ENCODE measurements at places on chromosomes 6 and 20.

GRCh38 chr6:47209632-47210031 is 100.1 kb downstream of the TNFRSF21 start:
- no peak for DNase-seq

DNA sequence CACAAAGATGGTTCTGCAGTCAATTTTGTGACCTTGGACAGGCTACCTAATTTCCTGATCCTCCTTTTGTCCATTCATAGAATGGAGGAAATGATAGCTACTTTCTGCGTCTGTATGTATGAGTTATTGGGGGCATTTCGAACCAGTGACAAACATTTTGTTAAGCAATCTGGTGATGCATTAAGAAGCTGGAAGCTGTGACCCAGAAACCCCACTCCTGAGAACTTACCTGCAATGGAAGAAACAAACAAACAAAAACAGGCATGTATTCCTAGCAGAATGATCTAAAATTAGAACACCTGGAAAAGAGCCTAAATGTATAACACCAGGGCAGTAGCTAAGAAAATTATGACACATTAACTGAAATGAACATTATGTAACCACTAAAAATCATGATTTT is 33.4 kb upstream of the PRND start:
- no peak for DNase-seq

GRCh38 chr6:150883521-150883920 is 18.0 kb downstream of the MTHFD1L start:
- no peak for DNase-seq

DNA sequence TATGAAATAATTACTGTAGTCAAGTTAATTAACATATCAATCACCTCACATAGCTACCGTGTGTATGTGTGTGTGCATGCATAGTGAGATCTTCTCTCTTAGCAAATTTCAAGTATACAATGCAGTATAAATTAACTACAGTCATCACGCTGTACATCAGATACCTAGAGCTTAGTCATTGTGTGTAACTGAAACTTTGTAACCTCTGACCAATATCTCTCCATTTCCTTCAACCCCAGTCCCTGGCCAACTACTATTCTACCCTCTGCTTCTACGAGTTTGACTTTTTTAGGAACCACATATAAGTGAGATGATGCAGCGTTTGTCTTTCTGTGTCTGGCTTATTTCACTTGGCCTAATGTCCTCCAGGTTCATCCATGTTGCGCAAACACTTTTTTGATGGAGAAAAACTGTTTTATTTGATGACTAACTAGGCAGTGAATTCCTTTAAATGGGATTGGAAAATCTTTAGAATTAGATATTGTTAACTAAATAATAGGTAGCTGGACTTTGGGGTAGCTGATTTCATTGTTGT is 459.5 kb downstream of the DHX35 start:
- DNase-seq, result no peak

DNA sequence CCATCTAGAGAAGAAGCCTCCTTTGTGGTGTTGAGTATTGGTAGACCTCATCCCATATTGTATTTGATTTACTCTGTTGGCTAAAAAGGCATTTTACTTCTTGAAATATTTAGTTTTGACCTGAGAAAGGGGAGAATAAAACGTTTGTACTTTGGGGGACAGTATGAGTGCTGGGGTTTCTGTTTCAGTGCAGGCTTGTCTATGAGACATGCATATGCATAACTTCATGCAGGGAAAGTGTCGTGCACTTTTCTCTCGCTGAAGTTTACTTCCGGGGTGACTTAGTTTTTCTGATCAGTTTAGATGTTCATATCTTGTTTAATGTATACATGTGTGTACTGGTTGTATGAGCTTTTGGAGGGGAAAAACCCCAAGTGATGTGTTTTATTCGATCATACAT is 59.5 kb downstream of the UTRN start:
- DNase-seq, result no peak

DNA sequence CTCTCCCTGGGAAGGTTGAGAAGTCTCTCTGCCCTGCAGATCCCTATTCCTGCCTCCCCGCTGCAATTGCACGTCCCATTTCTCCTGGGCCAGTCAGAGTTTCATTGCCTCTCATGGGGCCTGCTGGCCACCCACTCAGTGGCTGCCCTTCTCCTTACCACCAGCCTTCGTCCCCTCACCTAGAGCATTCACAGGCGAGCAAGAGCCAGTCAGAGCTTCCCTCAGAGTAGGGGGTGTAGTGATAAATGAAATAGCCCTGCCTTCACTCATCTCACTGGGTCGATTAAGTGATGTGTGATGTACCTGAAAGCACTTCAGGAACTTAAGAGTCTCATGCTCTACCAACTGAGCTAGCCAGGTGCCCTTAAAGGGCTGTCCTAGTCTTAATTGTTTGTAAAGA is 52.0 kb upstream of the FANCE start:
- no peak for DNase-seq

DNA sequence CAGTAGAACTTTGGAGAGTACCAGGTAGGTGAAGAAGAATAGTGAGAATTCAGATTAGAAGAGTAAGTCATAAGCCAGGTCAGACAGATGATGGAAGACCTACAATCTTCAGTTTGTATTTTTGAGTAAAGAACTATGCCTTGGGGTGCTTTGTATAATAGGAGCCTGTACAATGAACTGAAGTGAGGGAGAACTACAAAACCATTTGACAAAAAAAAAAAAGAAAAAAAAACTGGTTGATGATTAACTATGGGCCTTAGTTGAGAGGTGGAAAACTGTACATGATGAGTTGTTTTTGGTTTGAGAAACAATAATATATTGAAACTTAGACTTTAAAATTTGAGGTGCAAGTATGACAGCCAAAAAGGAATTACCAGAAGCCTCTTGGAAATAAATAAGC is 25.7 kb downstream of the VTA1 start:
- no peak for DNase-seq

DNA sequence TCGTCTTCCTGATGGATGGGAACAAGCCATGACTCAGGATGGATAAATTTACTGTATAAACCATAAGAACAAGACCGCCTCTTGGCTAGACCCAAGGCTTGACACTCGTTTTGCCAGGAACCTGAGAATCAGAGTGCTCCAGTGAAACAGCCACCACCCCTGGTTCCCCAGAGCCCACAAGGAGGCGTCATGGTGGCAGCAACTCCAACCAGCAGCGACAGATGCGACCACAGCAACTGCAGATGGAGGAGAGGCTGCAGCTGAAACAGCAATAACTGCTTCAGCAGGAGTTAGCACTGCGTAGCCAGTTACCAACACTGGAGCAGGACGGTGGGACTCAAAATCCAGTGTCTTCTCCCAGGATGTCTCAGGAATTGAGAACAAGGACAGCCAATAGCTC is 100.9 kb upstream of the SAMD5 start:
- DNase-seq, result no peak

GRCh38 chr6:37691904-37692806 is 5.5 kb downstream of the MDGA1 start:
- DNase-seq, result peak; percentile 33

GRCh38 chr6:37126493-37126958 is 43.4 kb upstream of the PIM1 start:
- no peak for DNase-seq

- no peak for DNase-seq
Measured at GRCh38 chr6:80640176-80640575, 533.7 kb downstream of the BCKDHB start.

GRCh38 chr6:19731282-19731681 is 105.9 kb upstream of the ID4 start:
- DNase-seq, result no peak

DNA sequence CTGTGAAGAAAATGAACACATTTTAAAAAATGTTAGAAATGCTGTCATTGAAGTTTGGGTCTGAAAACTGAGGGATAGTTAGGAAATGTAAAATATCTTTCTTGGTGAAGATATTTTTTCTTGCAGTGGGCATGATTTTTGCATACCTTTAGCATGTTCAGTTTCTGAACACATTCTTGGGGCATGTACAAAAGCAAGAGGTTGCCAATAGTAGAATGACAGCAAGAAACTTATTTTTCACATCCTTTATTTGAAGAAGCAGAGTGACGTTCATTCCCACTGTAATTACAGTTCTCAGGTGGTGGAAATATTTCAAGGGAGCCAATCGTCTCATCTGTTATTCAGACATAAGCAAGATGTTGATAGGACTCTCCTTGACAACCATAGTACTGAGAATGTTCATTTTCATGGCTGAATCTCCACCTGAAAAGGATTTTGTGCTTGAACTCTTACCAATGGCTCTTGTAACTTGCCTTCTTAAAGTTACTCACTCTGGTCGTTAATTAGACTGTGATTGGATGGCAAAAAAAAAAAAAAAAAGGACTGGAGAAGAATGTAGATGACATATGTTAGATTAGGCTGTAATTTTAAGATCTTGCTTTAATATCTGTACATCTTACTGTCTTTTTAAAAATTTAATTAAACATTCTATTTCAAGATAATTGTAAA is 74.4 kb downstream of the DOK5 start:
- no peak for DNase-seq

- no peak for DNase-seq
Measured at GRCh38 chr6:116500969-116501433, 10.4 kb upstream of the CALHM5 start.

- DNase-seq, result no peak
Measured at GRCh38 chr6:56004426-56004825, 129.0 kb upstream of the BMP5 start.

DNA sequence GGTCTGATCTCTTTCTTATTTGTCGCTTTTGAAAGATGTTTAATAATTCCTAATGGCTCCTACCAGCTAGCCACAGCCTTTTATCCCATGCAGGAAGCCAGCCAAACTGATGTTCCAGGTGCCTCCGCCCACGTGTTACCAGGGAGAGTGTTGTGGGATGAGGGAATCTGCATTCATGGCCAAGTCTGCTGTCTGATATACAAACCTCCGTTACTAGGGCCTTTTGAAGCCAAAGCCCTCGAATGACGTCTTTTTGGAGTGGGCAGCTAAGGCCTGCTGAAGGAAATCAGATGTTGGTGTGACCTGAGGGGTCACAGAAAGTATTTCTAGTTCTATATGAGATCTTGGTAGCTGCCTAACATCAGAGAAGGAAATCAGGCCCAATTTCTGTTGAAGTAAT is 21.3 kb downstream of the STK35 start:
- no peak for DNase-seq

GRCh38 chr6:71489736-71490135 is 201.1 kb downstream of the OGFRL1 start:
- DNase-seq, result no peak

GRCh38 chr20:25073544-25073943 is 8.4 kb downstream of the VSX1 start:
- DNase-seq, result no peak

DNA sequence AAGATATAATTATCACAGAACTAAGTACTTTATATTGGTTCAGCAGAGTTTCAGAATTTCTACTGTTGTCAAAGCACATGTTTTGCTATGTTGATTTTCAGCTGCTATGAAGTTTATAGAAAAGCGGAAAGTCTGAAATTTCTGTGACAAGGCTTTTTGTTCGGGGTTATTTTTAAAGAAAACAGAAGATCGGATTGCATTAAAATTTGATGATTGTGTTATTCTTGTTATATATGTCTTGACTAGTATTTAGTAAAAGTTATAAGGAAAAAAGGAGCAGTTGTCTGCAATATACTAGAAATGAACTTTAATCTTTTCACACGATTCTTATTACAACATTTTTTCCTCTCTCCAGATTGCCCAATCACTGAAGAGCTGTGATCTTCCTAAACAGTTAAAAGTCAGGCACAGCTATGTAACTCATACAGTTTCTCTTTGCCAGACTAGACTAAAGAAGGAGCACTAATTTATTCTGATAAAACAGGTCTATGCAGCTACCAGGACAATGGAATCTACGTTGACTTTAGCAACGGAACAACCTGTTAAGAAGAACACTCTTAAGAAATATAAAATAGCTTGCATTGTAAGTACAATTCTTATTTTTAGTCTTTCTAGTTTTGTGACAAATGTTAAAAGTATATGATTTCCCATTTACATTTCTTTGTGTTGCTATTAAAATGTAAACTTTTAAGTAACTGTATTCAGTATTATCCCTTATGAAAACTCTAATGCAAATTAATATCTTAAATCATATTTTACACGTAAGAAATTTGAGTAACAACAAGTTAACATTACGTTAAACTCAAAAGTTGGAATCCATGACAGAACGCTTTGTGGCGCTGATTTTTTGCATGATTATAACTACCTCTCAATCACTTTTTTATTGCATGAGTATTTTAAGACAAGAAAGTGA is at the start of gene ENPP3:
Gene ENPP3, plus strand, starts transcription at position 423 of the 913 bp plus-strand sequence. Its CDS starts 83 bp downstream, at position 506.
- no peak for DNase-seq

GRCh38 chr6:4801491-4802110 is 25.4 kb downstream of the CDYL start:
- no peak for DNase-seq

DNA sequence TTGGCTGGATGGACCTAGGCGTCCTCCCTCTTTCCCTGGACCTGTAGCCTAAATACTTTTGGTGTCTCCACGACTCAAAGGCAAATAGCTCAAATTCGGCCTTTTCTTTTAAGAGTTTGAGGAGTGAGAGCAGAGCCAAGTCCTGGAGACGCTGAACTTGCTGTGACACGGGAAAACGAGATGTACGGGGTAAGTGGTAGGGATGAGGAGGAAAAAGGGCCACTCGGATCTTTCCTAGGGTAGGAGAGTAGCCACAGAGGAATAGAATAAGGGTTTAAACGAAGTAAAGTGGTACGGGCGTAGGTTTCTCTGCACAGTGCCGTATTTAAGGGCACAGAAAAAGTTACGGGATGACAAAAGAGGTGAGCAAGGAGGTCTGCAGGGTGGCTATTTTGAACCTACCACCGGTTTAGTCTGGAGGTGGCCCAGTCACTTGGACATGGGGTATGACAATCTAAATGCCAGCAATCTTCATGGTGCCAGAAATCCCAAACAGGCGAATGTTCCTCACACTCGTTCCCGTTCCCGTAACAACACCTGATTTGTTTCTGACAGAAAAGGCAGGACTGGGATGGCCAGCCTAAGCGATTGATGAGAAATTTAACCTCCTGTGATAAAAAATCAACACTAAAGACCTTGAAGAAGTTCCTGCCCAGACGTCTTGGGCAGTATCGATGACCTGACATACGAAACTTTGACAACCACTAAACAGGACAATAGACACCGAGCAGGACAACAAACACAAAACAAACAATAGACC is 149.3 kb downstream of the TRIM27 start:
- DNase-seq, result no peak

GRCh38 chr6:148761527-148762011 is 14.7 kb downstream of the UST start:
- DNase-seq, result no peak

- no peak for DNase-seq
Measured at GRCh38 chr6:146281651-146282362, 252.9 kb downstream of the GRM1 start.

All from NCI-H526 (cell line).